Transverse colon (tissue), 4 donors: ENCODE measurements at places on chromosomes 12 and 14. TPM values are rescaled to one million over a fixed set of nuclear protein-coding genes. Genes with fewer than 3 reads are reported as not detected.
A peak's percentile ranks its signal among the peaks of the same experiment; 100 is the strongest.

Gene RDH5
- 65.1 TPM for total RNA-seq

DNA sequence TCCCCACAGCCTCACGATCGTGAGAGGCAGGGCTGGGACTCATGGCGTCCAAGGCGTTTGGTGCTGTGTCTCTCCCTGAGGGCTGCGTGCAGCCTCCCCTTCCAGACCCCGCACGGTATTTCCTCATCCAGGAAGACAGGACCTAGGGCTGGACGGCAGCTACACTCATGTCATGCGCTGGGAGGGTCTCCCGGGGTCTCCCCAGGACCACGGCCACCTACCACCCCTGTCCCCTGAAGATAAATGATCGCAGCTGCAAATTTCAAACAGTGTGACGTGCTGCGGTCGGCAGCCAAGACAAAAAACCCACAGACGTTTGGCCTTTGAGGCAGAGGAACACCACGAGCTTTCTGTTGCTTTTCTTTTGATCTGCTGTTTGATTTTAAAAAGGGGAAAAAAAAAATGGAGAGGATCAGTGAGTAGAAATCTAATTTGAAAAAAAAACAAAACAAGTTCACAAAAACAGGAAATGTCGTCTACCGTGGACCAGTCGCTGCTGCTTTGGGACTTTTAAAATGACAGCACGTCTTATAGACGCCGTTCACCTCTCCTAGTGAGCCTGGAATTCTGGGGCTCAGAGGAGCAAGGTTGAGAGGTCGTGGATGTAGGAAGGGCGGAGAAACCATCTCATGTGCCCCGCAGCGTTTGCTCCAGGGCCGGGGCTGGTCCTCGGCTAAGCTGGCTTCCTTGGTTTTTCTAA, 237.6 kb downstream of the SLC41A2 start:
- H3K27ac ChIP-seq, result peak overlapping the region; percentile 62
- no peaks in the 10 kb centered on the region for H3K36me3 ChIP-seq
- DNase-seq, result peak; percentile 58
- H3K27me3 ChIP-seq, result no peaks in the 10 kb centered on the region
- no peaks in the 10 kb centered on the region for H3K4me1 ChIP-seq
- H3K4me3 ChIP-seq, result no peak overlapping the region

Gene STXBP6
- total RNA-seq, result 16.8 TPM

GRCh38 chr14:56810147-56810719, at the start of gene OTX2:
Gene OTX2, minus strand, starts transcription at chr14:56810479. Its CDS starts 5,023 bp downstream, at chr14:56805456.
- H3K27ac ChIP-seq, result no peak within 1 kb of the TSS
- H3K4me3 ChIP-seq, result no peak within 1 kb of the TSS
- H3K27me3 ChIP-seq, result peaks cover 100% of the 10 kb centered on the region
- peaks cover 10% of the 10 kb centered on the region for H3K4me1 ChIP-seq

DNA sequence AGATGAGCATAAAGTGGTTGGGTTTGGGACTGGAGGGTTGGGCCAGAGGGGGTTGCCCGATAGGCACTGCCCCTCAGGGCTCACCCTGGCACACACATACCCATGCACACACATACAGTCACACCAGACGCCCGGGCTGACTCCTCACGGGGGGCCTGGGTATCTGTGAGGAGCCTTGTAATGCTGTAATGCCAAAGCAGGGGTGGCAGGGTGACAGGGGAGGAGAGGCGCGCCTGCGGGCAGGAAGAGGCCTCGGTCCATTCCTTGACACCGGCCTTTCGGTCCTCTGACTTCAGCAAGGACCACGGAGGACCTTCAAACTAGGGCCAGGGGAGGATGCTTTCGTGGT, 375 bp downstream of the FAIM2 start:
- peaks cover 11% of the 10 kb centered on the region for H3K27me3 ChIP-seq
- peak overlapping the region; percentile 36 for H3K27ac ChIP-seq
- H3K36me3 ChIP-seq, result no peaks in the 10 kb centered on the region
- H3K4me1 ChIP-seq, result peaks cover 5% of the 10 kb centered on the region

DNA sequence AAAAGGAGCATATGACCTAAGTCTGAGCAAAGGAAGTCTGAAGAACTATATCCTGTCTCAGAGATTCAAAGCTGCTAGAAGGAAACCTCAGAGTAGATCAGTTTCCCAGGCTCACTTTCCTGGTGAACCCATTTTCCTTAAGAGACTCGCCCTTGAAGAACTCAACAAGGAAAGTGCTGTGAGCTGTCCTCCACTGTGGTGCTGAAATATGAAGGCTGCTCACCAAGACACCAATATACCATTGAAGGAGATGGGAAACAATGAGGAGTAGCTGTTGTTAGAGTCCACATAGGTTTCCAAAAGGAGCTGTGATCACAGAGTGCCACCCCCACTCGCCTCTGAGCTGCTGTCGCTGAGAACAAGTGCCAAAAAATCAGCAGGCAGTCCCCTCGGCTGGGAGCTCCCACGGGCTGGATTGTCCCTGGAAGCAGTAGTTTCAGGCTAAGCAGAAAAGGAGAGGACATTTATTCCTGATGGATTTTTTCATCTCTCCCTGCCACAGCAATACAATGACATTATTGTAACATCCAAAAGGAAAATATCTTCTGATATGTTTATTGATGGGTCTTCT, 282.1 kb downstream of the RPS29 start:
- H3K4me1 ChIP-seq, result no peaks in the 10 kb centered on the region
- H3K27ac ChIP-seq, result no peak overlapping the region
- no peak overlapping the region for H3K4me3 ChIP-seq
- H3K27me3 ChIP-seq, result no peaks in the 10 kb centered on the region
- no peak for DNase-seq
- H3K36me3 ChIP-seq, result no peaks in the 10 kb centered on the region

- H3K27me3 ChIP-seq, result peaks cover 29% of the 10 kb centered on the region
- H3K36me3 ChIP-seq, result no peaks in the 10 kb centered on the region
- H3K4me3 ChIP-seq, result no peak overlapping the region
- no peak overlapping the region for H3K27ac ChIP-seq
- no peak for DNase-seq
Measured at GRCh38 chr12:106134294-106134949, 4.3 kb downstream of the NUAK1 start.
